AG04450 (cell line): ENCODE measurements at places on chromosomes 2 and 18.

DNA sequence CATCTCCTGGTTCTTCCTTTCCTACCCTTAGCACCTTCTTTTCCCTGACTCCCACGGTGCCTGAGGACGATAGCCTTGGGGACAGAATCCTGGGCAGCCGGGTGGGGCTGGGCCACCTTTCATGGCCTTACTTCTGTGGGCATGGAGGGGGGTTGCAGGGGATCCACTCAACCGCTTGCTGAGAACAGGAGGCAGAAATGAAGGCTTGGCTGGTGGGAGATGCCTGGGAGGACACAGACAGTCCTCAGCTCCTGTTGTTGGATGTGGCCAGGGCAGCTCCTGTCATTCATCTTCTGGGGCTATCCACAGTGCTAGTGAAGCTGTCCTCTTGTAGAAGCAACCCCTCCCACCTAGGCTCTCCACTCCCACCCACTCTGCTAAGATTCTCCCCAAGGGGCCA is 95.5 kb upstream of the CELF4 start:
- DNase-seq: no peak

DNA sequence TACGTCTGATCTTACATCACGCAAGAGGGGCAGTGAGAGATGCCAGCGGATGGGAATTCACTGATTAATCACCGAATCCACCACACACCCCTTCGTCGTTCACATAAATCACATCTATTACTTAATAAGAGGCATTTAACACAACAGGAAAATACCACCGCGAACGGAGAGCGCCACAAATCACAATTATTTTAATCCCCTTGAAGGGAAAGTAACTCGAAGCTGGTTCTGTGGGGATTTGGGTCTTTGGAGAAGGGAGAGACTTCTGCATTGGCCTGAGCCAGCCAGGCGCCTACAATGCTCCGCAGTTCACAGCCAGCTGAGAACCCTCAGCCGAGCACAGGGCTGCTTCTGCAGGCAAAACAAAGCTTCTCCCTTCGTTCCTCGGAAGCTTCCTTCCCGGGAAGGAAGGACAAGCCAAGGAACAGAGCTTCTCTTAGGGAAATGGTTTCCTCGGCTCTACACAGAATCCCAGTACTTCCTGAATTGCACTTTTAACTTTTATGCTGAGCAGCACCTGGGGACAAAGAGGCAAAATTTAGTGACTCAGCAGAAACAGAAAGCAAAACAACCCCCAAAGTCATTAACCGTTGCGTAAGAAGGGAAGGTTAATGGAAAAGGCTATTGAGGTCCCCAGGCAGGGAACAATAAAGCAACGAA is at the start of gene LRP1B:
LRP1B (minus strand) TSS at position 7 of the 660 bp plus-strand sequence. CDS start 287 bp downstream, outside the sequence.
- no peak for DNase-seq

- DNase-seq: no peak
These were observed 491.8 kb downstream of the KCNJ3 start for GRCh38 chr2:155190342-155190741.

DNA sequence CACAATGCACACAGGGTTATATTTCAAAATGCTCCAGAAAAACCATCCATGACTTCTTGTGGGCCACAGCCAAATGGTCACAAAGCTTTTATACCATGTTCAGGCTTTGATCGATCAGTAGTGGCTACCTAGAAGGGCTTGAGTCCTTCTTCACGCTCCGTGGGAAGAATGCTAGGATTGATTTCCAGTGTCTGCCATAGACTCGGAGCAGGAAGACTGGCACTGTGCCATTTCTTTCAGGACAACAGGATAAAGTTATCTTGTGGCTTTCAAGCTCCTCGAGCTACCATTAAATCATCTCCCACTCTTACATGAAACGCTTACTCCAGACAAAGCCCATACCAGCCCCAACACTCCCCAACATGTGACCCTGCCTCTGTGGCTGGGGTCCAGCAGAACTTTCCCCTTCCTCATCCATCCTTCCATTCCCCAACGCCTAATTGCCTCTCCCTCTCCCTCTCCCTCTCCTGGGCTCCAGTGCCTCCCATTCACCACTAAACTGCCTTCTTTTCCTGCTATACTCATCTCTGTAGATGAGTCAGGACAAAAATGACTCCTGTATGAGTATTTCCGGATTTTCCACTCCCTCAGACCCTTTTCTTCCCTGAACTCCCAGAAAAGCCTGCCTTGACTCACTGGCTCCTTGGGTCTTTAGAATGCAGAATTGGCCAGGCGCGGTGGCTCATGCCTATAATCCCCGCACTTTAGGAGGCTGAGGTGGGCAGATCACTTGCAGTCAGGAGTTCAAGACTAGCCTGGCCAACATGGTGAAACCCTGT is 40.9 kb downstream of the ADD2 start:
- no peak for DNase-seq

- no peak for DNase-seq
These were observed 95.4 kb downstream of the HNMT start for GRCh38 chr2:138059487-138060300.

DNA sequence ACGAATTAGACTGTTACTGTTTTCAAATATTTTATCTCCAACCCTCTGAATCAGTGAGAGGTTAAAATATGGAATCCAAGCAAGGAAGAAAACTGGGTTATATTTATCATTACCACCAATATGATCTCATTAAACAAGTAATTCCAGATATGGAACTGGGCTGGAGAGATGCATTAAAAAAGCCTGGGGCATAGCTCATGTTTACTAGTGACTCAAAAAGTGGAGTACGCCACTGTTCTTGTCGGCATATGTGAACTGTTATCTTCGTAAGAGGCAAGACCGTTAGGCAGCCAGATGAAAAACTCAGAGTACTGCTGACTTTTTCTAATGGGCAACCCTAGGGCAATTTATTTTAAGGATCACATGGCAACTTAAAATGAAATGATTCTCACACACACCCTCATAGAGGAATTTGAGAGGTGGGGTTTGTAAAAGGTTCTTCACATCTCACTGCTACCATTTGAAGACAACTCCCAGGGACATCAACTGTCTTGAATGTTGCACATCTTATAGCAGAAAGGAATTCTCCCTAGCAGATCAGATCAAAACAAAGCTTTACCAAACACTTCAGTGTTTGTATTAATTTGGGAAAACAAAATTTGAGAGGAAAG is 105.2 kb upstream of the TFCP2L1 start:
- DNase-seq: no peak

DNA sequence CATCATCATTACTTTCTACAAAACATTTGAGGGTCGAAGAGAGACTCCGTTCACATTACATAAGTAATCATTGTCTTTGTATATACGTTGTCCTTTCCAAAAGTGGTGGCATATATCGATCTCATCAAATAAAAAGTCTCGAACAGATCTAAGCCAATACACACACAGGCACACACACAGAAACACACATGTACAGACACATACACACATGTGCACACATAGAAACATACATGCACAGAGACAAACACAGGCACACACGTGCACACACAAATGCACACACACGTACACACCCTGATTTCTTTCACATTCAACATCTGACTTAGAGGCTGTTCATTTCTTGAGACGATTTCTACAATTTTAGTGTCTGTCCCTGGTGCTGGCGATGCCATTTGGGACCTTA is 17.5 kb upstream of the ALKAL2 start:
- no peak for DNase-seq

DNA sequence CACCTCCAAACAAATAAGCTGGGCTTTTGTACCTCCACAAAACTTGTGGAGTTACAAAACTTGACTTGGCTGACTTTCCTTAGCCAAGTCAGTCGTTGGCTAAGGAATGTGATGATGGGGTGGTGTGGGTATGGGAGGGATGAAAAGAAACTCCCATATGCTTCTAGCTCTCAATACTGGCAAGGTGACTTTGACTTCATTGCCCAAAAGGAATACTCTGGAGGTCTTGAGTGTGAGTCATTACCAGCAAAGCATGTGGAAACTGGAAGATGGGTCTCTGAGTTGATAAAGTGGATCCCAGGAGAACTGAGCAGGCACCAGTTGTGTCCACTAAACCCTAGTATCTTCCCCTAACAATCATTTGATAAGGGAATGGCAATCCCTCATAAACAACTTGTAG is 226.7 kb downstream of the GULP1 start:
- no peak for DNase-seq

- no peak for DNase-seq
These were observed 3.6 kb downstream of the SIX3 start for GRCh38 chr2:44944952-44945612.

- DNase-seq: no peak
These were observed 38.5 kb upstream of the CSRNP3 start for GRCh38 chr2:165431014-165431413.

DNA sequence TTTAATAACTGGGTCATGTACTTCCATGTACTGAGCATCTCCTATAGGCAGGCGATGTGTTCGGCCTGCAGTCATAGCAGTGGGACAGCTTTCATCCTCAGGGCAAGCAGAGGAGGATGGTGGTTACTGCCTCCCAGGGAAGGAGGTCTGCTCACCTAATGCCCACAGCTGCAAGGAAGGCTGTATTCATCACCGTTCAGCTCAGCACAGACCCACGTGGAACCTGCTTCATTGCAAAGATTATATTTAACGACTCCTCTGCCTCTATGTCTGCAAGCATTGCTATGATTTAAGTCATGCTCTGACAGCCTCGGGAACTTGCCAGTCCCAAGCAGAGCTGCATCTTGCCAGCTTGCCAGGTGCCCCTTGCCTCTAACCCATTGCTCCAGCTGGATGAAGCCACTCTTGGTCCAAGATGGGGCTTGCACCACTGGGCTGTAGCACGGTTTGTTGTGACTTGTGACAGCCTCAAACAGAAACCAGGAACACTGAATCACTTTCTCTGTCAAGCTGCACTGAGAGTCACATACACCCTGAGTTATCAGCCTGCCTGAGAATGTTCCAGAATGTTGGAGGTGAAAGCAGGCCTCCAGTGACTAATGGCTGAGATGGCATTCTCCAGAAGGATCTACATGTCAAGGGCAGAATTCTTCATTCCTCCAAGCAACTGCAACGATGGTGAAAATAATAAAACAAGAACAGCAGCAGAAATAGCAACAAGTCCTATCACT is 651.1 kb upstream of the ID2 start:
- DNase-seq: no peak
